HAP-1 (cell line): ENCODE measurements at places on chromosomes 3 and 15.

DNA sequence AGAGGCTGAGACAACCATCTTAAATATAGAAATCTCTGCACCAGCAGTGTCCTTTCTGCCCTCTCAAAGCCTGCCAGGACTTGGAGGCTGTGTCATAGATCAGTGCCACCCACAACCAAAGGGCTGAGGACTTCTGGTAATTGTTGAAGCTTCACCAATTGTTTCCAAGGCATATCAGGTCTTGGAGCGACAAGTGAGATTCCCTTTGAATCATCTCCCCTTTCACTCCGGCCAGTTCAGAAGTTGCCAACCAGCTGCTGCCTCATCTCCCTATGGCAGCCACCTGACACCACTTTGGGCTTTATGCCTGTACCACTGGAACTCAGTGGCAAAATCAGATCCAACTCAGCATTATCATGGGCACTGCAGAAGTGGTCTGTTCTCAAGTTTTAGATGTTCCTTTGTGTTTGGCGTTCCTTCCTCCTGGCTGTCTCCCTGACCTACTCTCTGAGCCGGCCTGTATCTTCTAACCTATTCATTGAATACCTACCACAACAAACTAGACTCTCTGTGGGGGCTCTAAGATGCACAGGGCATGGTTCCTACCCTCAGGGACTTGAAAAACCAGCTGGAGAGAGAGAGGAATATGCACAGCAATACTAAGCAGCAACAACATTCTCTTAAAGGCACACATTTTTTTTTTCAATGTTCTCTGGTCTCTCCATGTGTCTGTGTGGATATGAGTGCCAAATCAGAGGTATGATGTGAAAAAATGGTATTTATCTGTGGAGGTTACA lies 90.8 kb upstream of the PFN2 start:
- DNase-seq = no peak

DNA sequence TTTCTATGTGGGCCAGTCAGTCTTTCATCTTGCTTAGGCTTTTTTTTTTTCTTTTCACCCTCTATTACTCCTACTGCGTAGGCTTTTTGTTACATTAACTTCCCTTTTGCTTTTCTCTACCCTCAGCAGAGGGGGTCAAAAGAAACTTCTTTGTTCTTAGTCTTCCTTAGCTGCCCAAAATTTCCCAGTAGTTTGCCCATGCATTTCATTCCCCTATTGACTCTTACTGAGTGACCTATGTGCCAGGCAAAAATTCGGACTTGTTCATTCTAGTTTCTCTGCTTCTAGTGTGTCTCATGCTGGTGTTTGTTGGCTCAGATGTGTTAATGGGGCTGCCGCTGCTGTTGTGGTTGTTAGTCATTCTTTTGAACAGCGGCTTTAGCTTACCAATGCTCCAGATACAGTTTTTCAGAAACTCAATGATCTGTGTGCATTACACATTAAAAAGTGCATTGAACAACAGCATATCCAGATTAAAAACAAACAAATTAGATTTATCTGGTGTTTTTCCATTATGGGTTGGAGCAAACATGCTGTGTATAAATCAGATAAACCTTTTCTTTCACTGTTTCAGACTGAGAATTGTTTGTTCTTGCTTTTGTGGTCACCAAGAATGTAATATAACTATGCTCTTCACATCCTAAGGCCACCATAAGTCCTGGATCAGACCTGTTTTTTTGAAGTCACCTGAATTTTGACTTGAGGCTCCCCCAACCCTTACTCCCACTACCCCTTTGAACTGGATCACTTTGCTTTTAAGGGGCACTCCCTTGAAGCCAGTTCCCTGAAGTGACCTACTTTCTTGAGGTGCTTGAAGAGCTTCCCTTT lies 43.1 kb downstream of the PDE8A start:
- DNase-seq = no peak

- peak; percentile 17 for DNase-seq
Observed at GRCh38 chr15:27694506-27695087, 404.5 kb downstream of the OCA2 start.

DNA sequence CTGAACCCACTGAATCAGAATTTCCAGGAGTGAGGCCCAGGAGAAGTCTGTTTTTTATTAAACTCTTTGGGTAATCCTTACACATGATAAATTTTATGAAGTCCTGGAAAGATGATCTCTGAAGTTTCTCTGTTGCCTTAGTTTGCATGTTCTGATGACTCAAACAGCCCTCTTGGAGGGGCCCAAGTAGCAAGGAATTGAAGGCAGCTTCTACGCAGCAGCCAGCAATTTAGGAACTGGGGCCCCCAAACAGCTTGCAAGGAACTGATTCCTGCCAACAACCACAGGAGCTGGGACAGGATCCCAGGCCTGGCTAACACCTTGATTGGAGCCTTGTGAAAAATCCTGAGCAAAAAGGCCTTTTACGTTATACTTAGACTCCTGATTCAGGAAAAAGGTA lies 5.4 kb upstream of the ACP3 start:
- no peak for DNase-seq

- DNase-seq = no peak
Observed at GRCh38 chr3:99713440-99713839, 75.0 kb downstream of the COL8A1 start.

GRCh38 chr3:17638356-17638755 lies 104.1 kb downstream of the TBC1D5 start:
- DNase-seq = no peak

GRCh38 chr15:69748576-69749185 lies 296.1 kb downstream of the RPLP1 start:
- no peak for DNase-seq

GRCh38 chr3:41653571-41654239 lies 308.2 kb downstream of the ULK4 start:
- no peak for DNase-seq

DNA sequence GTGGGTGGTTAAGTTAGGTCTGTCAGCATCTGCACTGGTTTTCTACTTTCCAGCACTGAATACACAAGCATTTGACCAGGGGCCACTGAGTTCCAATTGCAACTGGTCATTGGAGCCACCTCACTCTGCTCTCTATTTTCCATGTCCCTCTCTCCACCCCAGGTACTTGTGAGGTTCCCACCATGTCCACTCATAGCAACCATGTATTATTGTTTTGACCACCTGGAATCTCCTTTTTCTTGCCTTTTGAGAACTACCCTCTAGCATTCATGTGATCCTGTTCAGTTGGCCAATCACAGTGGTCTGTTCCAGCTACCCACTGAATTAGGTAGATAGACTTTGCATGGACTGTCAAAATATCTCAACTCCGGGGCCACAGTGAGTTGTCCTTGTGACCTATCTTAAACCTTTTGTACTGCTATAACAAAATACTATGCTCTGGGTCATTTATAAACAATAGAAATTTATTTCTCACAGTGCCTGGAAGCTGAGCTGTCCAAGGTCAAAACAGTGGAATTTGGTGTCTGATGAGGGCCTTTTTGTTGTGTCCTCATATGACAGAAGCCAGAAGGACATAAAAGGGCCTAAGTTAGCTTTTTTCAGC lies 20.2 kb upstream of the TM4SF18 start:
- no peak for DNase-seq

GRCh38 chr3:177237206-177237605 lies 39.9 kb upstream of the TBL1XR1 start:
- DNase-seq = no peak
